ENCODE measurements at places on chromosomes 11 and 22.

DNA sequence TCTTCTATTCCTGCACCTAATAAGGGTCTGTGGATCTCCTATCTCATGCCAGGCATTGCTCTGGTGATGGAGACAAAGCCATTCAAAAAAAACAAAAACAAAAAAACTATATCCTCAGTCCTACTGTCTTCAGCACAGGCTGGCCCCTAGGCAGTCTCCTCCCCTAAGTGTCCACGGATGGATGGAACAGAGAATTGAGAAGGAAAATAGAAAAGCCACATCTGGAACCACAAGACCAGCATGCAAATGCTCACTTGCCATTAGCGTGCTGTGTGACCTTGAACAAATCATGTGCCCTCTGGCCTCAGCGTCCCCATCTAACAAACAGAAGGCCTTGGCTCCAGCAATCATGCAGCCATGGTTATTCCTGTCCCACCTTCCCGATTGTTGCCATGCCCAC is 32.7 kb upstream of the CD82 start:
- no peak for DNase-seq

GRCh38 chr11:117970400-117971024 is 15.7 kb upstream of the IL10RA start:
- no peak for DNase-seq

GRCh38 chr11:73872749-73873357 is 3.8 kb downstream of the COA4 start:
- no peak for DNase-seq

DNA sequence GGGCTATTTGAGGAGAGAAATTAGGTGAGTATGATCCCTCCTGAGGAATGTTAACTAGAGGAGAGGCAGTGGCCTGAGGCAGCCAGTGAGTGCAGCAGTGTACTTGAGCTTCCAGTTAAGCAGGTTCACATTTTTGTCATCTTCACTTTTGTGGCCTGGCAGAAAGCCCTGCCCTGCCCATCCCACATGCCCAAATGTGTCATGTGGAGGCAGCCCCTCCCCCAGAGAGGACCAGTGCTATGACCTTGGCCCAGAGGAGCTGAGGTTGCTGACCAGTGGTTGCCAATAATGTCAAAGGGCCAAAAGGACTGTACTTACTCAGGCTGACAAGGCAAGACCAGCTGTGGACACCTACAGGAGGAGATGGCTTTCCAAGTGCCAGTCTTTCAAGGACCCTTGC is 17.6 kb upstream of the GRK2 start:
- no peak for DNase-seq

GRCh38 chr11:93131709-93132108 is 66.1 kb downstream of the SLC36A4 start:
- no peak for DNase-seq

DNA sequence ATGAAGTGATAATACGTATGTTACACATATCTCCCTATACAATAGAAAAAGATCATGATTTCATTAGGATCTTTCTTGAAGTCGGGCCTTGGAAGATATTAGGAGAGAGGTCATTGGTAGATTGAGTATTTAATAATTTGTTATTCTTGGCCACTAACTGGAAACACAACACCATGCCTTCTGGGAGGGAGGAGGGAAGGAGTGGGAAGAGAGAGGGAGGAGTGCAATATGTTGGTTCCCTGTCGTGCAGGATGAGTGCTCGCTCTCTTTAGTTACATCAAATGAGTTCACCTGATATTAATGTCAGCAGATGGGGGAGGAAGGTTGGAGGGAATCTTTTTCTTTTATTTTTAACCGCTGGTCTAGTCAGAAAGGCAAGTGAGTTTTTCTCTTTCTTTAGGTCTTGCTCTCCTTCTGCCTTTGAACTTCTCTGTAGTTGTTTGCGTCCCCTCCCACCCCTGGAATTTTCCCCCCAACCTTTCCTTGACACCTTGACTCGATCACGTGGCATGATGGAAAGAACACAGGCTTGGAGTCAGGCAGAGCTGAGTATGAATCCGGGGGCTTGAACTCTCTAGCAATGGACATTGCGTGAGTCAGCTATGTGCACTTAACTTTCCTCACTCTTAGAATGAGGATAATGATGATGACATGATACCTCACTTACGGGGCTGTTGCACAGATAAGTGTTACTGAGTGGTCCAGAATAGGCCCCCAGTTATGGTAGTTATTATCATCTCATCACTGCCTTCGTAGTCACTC is 6.2 kb downstream of the ADAMTS15 start:
- DNase-seq: no peak

DNA sequence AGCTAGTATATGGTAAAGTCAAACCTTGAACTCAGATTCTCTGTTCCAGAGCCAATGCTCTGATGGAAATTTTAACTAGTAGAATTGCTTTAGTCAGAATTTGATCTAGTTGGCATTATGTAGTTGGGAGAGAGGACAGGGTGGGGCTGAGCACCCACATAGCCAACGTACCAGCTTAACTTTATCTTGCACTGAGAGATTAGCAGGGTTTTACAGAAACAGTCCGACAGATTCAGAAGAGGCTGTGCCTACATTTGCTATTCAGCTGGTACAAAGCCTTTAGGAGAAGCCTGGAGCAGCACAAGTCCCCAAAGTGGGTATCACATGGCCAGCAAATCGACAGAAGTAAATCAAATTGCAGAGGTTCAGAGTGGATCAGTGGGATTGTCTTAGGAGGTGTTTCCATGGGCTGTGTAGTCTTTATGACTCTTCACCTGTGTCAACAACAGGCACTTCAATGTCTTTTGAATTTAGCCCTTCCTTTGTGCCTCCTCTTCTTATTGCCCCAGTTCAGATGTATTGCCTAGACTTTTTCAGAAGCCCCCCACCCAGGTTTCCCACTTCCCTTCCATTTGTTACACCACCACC is 7.3 kb upstream of the CSRP3 start:
- no peak for DNase-seq

DNA sequence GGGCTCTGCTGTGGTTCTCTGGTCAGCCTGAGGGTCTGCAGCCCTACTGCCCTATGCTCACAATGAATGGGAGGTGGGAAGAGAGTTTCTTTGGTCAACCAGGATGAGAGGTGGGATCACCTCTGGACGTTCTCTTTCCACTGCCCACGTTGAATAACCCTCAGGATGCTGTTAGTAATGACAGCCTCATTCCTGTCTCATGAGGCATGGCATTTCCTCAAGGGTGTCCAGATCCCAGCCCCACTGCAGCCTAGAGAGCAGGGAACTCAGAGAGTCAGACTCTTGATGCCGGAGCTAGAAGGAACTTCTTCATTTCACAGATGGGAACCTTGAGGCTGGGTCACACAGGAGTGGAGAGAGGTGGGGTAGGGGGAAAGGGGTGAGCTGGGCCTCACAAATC is 196.0 kb downstream of the CEP164 start:
- DNase-seq: no peak

DNA sequence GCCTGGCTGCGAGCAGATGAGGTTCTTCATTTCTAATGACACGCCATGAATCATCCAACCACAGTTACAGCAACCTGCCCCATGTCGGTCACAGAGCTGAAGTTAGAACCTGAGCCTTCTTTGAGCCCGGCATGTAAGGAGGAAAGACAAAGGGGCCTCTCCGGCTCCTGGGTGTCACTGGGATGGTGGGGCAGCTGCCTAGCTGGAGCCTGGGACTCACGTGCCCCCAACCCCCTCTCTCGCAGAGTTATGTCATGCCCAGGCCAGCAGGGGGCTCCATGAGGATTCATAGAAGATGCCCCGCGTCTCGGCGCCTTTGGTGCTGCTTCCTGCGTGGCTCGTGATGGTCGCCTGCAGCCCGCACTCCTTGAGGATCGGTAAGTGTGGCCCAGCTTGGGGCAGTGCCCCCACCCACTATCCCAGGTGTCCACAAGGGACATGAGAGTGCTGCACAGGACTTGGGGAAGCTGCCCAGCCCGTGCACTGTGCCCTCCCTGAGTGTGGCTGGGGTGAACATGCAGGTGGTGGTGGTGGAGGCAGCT is 148.5 kb downstream of the GRIK4 start:
- DNase-seq: no peak

DNA sequence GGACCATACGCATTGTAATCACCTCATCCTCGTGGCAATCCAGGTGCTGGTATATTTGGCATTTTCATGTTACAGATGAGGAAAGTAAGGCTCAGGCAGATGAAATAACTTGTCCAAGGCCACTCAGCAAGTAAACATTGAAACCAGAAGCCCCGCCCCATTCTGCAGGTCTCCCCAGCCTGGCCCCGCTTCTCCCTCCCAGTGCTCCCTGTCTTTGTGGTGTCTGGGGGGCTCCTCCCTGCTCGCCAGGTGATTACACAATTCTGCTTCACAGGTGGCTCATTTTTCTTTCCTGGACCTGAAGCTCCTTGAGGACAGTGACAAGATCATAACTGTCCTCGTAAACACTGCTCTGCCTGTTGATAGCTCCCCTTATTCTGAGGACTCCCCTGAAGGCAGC is 531.5 kb upstream of the B3GAT1 start:
- no peak for DNase-seq

GRCh38 chr22:37546437-37547250 is 13.6 kb upstream of the CDC42EP1 start:
- no peak for DNase-seq

- peak; percentile 79 for DNase-seq
Measured at GRCh38 chr22:41998361-41999261, at the start of gene WBP2NL. TSS of gene WBP2NL (plus strand) at chr22:41998788. CDS start at chr22:41998819, 31 bp downstream.

DNA sequence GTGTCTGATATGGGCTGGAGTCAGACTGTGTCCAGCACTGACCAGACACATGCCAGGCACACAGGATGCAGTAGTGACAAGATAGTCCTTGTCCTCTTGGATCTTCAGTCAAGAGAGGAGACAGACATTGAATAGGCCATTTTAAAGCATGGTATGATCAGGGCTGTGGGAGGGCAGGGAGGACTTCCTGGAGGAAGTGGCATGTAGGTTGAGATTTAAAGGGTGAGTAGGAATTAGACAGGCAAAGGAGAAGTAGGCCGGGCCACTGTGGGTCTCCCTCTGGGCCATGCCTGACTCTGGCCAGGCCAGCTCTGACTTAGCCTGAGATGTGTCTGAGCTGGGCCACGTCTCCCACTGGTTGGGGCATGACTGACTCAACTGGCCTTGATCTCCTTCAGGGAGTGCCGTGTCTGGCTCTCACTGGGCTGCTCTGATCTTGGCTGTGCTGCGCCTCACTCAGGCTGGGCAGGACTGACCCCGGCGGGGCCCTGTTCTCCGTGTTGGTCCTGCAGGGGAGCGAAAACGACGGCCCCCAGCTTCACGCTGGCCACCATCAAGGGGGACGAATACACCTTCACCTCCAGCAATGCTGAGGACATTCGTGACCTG is 71.2 kb downstream of the MYO7A start:
- no peak for DNase-seq

GRCh38 chr11:123797114-123797513 is 9.0 kb downstream of the OR6M1 start:
- no peak for DNase-seq

DNA sequence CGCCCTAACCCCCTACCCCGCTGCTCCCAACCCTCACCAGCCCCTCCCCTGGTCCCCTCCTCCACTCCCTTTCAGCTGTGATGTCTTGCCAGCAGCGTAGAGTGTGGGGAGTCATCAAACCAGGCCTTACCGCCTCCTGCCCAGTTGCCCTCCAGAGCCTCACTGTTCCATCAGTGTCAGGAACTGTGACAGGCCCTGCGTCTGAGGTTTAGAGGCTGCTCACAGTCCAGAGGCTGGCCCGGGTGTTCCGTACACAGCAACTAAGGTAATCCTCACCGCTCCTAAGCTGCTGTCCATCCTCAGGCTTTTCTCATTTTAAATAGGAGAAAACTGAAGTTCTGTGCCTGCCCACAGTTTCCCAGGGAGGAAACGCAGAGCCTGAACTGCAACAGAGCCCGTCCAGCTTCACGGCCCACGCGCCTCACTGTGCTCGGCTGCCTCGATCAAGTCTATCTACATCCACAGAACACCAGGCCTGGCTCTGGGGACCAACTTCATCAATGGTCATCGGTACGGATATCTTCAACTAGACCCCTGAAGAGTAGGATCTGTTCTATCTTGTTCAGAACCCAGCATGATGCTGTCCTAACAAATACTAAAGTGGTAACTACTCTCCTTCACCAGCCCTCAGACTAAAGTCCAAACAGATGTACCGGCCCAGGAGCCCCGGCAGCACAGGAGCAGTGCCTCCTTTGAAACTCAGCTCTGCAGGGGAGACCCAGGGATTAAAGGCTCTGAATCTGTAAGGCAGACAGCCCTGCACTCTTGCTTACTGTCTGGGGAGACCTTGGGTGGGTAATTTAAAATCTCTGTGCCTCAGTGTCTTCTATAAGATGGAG is 10.3 kb downstream of the VPS37C start:
- DNase-seq: no peak

Data from stimulated activated CD4-positive, alpha-beta T cell treated with anti-CD3 and anti-CD28 coated beads, TNF-alpha, amount 100 ng/mL, for 1 hour (primary cell).